WTC11 (cell line): ENCODE measurements at places on chromosomes 5 and 9.

- DNase-seq: no peak
Measured at GRCh38 chr5:55994495-55994997, at the start of gene IL6ST. IL6ST (minus strand) TSS chr5:55994963; CDS start chr5:55976278, 18,685 bp downstream.

GRCh38 chr5:78972654-78973428, 12.3 kb downstream of the ARSB start:
- DNase-seq: no peak

DNA sequence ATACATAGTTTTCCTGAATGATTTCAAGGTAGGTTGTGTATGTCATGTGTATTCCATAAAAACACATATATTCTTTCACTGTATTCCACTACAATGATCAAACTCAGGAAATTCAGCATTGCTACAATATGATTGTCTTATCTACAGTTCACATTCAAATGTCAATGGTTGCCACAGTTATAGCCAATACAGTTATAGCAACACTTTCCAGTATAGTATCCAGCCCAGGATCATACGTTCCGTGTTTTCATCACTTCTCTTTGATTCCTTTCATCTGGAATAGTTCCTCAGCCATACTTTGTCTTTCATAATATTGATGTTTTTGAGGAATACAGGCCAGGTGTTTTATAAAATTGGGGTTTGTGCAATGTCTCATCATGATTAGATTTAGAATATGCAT, 9.5 kb downstream of the OR2S2 start:
- DNase-seq: no peak

- no peak for DNase-seq
Measured at GRCh38 chr9:72665421-72665820, 144.0 kb downstream of the TMC1 start.

- no peak for DNase-seq
Measured at GRCh38 chr9:121399126-121399882, 29.3 kb upstream of the STOM start.

GRCh38 chr5:14178091-14178490, 34.9 kb downstream of the TRIO start:
- DNase-seq: no peak

GRCh38 chr9:99693888-99694287, 127.8 kb upstream of the NR4A3 start:
- DNase-seq: no peak

GRCh38 chr5:98705841-98706240, 67.6 kb upstream of the RGMB start:
- no peak for DNase-seq

GRCh38 chr5:17999858-18000257, 365.6 kb downstream of the TAF11L14 start:
- DNase-seq: no peak

DNA sequence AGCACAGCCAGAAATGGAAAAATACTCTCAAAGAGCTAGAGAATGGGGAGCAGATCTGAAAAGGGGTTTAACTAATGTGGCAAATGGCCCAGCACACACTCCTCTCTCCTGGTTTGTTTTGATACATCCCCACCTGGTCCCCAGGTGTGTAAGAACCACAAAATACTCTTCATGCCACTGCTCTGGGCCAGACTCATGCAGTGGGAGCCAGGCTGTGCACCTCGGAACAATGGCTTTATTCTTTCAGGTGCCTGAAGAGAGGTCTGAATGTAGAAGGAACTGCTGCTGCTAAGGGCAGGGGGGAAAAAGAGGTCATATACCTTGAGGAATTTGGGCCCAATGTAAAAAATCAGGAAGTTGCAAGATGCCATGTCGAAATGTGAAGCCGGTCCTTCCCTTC, 123.9 kb upstream of the ADAMTSL1 start:
- no peak for DNase-seq

- peak; percentile 39 for DNase-seq
Measured at GRCh38 chr5:44536650-44537260, 147.5 kb upstream of the FGF10 start.

DNA sequence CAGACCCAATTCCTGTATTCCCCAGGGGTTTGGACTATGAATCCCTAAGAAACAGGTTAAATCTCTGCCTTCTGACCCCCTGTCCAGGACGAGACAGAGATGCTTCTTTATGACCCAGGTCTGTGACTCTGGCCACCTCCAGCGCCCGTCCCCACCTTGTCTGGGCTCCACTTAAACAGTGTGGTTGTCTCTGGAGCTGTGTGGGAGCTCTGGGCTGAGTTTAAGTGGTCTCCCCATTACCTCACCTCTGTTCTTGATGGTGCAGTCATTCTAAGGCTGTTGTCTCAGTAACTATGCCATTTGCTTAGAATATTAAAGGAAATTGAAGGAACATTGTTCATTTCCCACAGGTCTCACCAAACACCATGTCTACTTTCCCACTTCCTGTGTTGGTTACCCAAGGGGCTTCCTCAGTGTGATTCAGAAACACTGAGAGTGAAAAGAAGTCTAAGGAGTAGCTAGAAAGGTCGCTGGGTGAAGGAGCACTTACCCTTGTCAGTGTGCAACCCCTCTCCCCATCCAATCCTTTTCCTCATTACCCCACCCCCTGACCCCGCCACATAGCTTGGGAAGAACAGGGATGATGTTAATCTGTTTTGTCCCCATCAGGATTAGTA, 127.8 kb upstream of the CKMT2 start:
- DNase-seq: no peak

DNA sequence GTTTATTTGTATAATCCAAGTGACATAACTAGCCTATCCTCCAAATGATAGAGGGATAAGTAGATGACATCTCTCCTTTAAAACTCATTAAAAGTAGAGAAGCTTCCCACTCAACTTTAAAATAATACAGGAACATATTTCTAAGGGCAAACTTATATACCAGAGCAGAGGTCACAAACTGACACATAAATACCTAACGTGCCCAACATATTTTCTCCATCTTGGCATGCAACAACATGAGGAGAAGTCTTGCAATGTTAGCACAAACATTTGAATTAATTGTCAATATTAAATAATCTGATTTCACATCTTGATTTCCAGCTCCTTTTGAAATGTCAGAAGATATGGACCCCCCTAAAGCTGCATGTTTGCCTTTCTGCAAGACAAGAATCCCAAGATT, 335.0 kb downstream of the DEPDC1B start:
- DNase-seq: no peak

DNA sequence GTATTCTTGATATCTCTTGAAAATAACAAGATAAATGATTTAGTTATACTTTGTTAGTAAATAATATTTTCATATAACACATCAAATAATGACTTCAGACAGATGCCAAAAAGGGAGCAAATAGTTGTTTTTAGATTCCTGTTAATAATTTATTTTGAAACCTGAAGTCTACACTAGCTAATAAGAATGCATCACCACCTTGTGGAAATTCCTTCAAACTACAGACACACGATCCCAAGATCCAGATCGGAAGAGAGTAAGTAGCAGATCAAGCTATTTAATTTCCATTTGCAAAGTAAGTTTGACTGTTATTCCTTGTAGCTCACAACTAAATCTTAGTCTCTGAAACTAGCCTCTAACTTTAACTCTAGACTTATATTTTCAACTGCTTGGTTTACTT, 35.5 kb upstream of the ISL1 start:
- DNase-seq: no peak
